HCT116 (cell line): ENCODE measurements at places on chromosomes 13 and 19. TPM values are rescaled to one million over a fixed set of nuclear protein-coding genes. Genes with fewer than 3 reads are reported as not detected.

DMKN gene
- total RNA-seq, result 246 TPM

CYP2A7 gene
- total RNA-seq, result not detected

FGF14 gene
- total RNA-seq, result not detected

SERP2 gene
- total RNA-seq, result not detected

VSTM1 gene
- total RNA-seq, result not detected

ZNF850 gene
- total RNA-seq, result 1.4 TPM

ABHD13 gene
- total RNA-seq, result 4.1 TPM

CRB3 gene
- 40.5 TPM for total RNA-seq

ZNF540 gene
- not detected for total RNA-seq

ZNF320 gene
- total RNA-seq, result 9.2 TPM

ZNF296 gene
- 9.2 TPM for total RNA-seq

FSD1 gene
- total RNA-seq, result 20.1 TPM

MIA gene
- total RNA-seq, result 1.4 TPM

ZNF20 gene
- total RNA-seq, result 1.0 TPM

C5AR1 gene
- 6.5 TPM for total RNA-seq
